Urinary bladder (tissue), 4 donors: ENCODE measurements at places on chromosomes 7 and 10. TPM values are rescaled to one million over a fixed set of nuclear protein-coding genes. Genes with fewer than 3 reads are reported as not detected.

- DNase-seq, result no peak
Measured at GRCh38 chr10:94108200-94108599, 114.5 kb downstream of the PLCE1 start.

- DNase-seq, result no peak
Measured at GRCh38 chr7:16918288-16918895, 36.6 kb upstream of the AGR3 start.

DNA sequence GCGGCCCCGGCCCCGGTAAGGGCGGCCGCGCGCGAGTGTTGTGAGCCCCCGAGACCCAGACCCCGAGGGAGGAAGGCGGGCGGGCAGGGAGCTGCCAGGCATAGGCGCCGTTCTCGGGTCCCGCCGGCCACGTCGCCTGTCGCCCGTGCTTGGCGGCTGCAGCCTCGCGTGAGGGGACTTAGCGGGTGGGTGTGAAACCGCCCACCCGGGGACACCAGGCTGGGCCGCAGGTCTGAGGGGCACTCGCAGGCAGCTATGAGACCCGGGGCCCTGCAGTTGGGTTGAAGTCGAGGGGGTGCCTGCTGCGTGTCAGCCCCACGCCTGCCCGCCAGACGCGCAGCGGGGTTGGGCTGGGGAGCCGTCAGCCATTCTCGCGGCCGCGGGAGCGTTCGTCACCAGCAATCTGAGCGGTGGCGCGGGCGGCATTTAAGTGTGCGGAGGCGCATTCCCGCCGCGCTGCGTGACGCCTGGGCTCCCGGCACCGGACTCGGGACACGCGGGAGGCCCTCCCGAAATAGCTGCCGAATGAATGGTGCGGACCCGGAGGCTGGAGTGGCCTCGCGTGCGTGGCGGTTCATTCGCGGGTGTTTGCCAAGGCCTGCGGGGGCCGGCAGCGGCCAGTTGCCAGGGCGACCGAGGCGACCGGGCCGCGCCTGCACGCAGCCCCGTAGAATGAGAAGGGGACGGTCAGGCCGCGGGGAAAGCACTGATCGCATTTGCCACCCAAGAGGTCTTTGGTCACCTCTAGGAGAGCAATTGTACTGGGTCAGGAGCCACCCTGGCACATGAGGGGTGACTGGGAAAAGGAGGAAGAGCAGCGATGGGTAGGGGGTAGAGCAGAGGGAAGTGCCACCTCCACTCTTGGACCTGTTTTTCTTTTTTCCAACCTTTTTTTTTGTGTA is 750 bp downstream of the ZNF398 start:
- DNase-seq, result no peak

DNA sequence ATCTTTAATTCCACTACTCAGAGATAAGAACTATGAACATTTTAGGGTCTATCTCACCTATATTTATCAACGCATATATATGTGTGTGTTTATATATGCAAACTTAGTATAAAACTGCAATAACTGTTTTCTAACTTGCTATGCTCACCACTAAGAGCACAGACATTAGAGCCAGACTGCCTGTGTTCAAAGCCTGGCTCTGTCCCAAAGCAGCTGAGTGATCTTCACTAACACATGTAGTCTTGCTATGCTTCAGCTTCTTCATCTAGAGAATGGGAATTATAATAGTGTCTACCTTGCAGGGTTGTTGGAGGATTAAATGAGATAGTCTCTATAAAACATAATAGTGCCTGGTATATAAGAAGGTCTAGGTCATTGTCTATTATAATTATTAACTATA is 165.5 kb downstream of the MAGI2 start:
- no peak for DNase-seq

GRCh38 chr10:91190388-91190870 is 30.0 kb upstream of the PCGF5 start:
- no peak for DNase-seq

GRCh38 chr10:99880080-99880835 is 97.8 kb downstream of the ABCC2 start:
- no peak for DNase-seq

GRCh38 chr7:15174485-15174884 is 271.9 kb upstream of the DGKB start:
- no peak for DNase-seq

DNA sequence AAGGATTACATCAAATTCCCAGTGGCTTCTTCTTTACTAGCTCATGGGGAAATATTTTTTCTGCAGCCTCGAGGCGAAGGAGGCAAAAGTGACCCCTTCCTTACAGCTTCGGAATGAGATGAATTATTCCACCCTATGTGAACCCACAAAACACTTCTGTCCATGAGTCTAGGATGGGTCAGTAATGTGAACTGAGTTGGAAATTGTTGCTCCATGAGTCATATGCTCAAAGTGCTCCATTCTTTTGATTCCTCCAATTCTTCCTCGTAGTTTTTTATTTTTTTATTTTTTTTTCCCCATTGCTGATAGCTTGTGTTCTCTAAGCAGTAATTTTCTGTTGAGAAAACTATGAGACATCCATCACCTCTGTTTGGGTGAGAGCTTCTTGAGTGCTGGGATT is 31.7 kb upstream of the FAM204A start:
- no peak for DNase-seq

DNA sequence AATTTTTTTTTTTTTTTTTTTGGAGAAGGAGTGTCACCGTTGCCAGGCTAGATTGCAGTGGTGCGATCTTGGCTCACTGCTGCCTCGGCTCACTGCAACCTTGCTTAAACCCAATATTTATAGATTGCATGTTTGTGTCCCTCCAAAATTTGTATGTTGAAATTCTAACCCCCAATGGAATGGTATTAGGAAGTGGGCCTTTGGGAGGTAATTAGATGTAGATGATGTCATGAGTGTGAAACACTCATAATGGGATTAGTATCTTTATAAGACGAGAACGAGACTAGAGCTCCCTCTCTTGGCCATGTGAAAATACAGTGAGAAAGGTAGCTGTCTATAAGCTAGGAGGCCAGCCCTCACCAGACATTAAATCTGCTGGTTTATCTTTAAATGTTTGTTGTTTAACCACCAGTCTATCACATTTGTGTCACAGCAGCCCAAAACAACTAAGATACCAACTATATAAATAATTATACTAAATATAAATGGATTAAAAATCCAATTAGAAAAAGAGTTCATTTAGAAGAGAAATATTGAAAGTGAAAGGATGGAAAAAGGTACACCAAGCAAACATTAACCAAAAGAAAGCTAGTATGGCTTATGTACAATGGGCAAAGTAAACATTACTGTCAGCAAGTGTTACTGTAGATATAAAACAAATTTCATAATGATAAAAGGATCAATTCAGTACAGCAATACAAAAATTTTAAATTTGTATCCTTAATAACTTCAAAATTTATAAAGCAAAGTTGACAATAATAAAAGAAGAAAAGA is 9.3 kb downstream of the TCAF1 start:
- no peak for DNase-seq

GRCh38 chr7:112511451-112512202 is 30.8 kb downstream of the LSMEM1 start:
- no peak for DNase-seq

- no peak for DNase-seq
Measured at GRCh38 chr10:73248259-73248724, 1.2 kb upstream of the DNAJC9 start.

DNA sequence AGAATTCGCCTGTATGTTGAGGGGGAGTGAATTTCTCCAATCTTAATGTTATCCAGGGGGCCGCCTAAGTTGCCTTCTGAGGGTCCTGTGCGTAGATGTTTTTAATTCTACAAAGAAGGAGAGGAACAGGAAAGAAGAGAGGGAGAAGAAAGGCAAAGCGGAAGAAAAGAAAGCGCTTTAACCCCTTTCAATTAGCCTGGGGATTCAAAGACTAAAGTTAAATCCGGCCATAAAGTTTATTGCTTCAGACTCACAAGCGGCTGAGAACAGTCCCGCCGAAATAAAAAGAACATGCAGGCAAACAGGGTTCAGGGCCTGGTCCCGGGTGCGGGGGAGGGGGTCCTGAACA is 4.5 kb downstream of the HOXA5 start:
- DNase-seq, result no peak

GRCh38 chr10:15805395-15806058 is 54.8 kb downstream of the MINDY3 start:
- DNase-seq, result no peak

- no peak for DNase-seq
Measured at GRCh38 chr10:44913350-44914081, 2.4 kb downstream of the TMEM72 start.

GRCh38 chr10:86163522-86164173 is 202.9 kb downstream of the GRID1 start:
- no peak for DNase-seq

Gene RPEL1
- polyA plus RNA-seq, result 0.08 TPM

Gene BTRC
- polyA plus RNA-seq, result 8.5 TPM

Gene PDE1C
- polyA plus RNA-seq, result 15.9 TPM

Gene FOXI2
- 0.58 TPM for polyA plus RNA-seq

Gene AKR1C2
- polyA plus RNA-seq, result 153 TPM
